ENCODE measurements at places on chromosomes 5 and 9.

GRCh38 chr9:70510157-70510770 is 95.8 kb upstream of the KLF9 start:
- DNase-seq, result no peak

GRCh38 chr9:3696368-3696767 is 170.6 kb upstream of the RFX3 start:
- DNase-seq, result no peak

DNA sequence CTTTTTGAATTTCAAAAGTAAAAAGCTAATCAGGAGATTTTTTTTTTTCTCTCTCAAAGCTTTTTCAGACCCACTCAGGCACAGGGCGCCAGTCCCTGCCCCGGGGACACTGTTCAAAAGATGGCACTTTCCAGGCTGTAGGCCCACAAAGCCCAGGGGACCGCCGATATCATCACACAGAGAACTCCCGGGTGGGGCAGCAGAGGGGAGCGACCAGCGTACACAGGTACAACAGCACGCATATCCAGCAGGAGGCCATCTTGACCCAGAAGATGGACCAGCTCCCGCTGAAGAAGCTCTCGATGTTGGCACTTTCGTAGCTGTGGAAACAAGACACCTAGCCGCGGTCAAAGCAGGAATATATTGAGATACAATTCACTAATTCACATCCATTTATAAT is 108.3 kb downstream of the THBS4 start:
- DNase-seq, result no peak

DNA sequence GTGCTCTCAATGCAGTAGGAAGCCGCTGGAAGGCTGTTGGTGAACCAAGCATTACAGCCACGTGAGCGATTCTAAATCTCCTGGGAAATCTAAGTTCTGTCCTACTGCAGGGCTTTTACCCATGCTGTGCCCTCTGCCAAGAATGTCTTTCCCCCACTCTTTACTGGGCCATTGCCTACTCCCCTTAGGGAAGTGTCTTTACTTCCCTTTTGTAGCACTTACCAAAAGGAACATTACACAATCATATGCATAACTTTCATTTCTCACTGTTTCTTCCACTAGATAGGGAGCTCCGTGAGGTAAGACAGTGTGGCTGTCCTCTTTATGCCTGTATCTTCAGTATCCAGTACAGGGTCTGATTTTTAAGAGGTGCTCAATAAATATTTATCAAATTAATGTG is 241.7 kb upstream of the NR4A3 start:
- DNase-seq, result no peak

GRCh38 chr5:60611099-60611740 is 88.7 kb downstream of the DEPDC1B start:
- no peak for DNase-seq

GRCh38 chr5:335740-336038 is 14.2 kb downstream of the AHRR start:
- no peak for DNase-seq
